NCI-H748 treated with DMSO at 0.1 percent for 48 hours (cell line): ENCODE measurements at places on chromosomes 2 and 18.

DNA sequence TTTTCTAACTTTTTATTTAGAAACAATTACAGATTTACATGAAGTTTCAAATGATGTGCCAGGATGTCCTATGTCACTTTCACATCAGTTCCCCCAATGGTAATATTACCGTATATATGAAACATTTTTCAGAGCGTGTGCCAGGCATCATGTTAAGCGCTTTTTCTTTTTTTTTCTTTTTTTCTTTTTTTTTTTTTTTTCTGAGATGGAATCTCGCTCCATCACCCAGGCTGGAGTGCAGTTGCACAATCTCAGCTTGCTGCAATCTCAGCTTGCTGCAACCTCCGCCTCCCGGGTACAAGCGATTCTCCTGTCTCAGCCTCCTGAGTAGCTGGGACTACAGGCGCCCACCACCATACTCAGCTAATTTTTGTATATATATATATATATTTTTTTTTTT is 5.6 kb upstream of the PPP4R1 start:
- no peak for DNase-seq

- no peak for DNase-seq
These were observed 69.6 kb downstream of the CLHC1 start for GRCh38 chr2:55162284-55163006.

- DNase-seq = no peak
These were observed 27.0 kb upstream of the HK2 start for GRCh38 chr2:74806920-74807319.

DNA sequence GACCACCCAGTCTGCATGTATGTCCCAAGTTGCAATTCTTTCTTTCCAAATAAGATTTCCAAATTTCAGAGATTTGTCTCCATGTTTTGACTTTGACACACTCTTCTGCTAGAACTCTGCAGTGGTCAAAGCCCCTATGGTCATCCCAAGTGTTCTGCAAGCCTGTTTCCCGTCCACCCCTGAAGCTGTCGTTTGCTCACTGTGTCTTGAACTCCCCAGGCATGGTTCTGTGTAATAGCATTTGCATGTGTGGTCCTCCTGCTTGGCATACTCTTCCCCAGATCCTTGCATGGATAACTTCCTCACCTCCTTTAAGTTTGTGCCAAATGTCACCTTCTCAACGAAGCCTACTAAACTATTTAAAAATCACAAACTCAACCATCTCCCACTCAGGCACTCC is 3.9 kb upstream of the MTLN start:
- no peak for DNase-seq

- DNase-seq = no peak
These were observed 82.2 kb downstream of the SOCS6 start for GRCh38 chr18:70370762-70371733.

- no peak for DNase-seq
These were observed 108.8 kb downstream of the STPG4 start for GRCh38 chr2:47046271-47046670.

- no peak for DNase-seq
These were observed 541.7 kb upstream of the MEX3C start for GRCh38 chr18:51739044-51739666.

GRCh38 chr2:211994806-211995205 is 543.8 kb downstream of the ERBB4 start:
- no peak for DNase-seq

DNA sequence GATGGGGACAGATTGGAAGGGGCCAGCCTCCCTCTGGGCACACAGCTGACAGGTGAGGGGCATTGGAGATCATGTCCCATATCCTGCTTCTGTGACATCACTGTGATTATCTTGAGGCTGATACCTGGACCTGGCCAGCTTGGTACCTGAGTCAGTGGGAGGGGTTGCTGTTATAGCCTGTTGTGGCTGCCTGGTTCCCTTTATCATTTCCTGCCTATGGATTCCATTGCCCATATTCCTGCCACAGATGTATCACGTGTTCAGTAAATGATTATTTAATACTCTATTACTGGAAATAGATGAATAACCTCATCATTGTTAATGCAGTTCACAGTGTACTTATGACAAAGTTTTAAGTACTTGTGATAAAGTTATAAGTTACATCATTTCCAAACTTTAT is 7.8 kb upstream of the SCYGR1 start:
- DNase-seq = no peak

DNA sequence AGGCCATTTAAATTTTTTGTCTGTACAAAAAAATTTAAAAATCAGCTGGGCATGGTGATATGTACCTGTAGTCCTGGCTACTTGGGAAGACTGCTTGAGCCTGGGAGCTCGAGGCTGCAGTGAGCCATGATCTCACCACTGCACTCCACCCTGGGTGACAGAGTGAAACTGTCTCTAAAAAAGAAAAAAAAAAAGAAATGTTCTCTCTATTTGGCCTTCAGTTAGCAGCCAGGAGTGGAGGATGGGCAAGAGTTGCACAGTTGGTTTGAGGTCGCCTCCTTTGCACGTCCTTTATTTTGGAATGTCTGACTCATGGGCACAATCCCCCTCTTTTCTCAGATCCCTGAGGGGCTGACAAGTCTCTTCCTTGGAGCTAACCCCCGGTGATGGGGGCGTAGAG is 26.3 kb downstream of the ITM2C start:
- no peak for DNase-seq

- no peak for DNase-seq
These were observed 339.4 kb downstream of the BCL11A start for GRCh38 chr2:60213865-60214625.

DNA sequence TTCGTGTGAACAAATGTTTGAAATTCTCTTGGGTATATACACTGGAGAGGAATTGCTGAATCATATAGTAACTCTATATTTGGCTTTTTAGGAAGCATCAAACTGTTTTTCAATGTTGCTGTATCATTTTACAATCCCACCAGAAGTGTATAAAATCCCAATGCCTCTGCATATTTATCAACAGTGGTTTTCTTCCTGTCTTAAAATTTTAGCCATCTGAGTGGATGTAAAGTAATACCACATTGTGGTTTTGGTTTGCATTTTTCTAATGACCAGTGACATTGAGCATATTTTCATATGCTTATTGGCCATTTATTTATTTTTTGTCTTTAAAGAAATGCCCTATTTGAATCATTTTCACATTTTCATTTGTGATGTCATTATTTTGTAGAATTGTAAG is 22.8 kb upstream of the LRP1B start:
- DNase-seq = no peak

DNA sequence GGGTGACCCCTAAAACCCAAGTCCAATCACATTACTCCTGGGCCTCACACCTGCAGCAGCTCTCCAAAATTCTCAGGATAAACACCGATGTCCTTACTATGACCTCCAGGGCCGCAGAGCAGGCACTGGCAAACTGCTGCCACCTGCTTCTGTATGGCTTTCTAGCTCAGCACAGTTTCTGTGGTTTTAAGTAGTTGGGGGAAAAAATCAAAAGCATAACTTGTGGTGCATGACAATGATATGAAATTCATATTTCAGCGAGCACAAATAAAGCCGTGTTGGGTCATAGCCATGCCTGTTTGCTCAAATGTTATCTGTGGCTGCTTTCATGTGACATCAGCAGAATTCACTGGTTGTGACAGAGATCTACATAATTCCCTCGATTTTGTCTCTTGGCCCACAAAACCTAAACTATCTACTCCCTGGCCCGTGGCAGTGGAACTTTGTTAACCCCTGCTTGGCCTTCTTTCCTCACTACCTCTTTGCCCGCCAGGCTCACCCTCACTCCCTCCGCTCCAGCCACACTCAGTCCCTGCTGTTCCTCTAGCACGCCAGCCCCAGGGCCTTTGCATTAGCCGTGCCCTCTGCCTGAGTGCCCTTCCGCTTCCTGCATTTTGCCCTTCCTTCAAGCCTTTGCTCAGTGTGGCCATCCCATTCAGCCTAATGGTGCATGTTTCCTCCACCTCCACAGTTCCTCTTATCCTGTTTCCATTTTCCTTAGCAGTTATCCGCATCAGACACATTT is 108.3 kb downstream of the AGAP1 start:
- no peak for DNase-seq

DNA sequence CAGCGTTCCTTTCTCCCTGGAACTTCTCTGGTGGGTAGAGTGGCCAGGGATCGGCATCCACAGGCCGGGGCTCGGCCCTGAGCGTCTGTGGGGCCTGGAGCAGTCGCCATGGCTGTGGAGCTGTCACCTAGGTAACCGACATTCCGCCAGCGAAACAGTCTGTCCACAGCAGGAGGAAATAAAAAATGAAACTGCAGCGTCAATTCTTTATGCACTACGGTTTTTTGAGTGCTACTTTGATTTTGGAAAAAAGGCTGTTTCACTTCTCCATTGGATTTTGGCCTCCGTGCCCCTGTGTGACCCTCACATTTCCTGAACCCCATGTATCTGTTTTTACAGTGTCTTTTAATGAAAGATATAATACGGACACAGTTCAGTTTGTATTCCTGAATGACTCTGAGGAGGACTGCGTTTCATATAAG is 163.4 kb downstream of the LDLRAD4 start:
- DNase-seq = peak; percentile 20

DNA sequence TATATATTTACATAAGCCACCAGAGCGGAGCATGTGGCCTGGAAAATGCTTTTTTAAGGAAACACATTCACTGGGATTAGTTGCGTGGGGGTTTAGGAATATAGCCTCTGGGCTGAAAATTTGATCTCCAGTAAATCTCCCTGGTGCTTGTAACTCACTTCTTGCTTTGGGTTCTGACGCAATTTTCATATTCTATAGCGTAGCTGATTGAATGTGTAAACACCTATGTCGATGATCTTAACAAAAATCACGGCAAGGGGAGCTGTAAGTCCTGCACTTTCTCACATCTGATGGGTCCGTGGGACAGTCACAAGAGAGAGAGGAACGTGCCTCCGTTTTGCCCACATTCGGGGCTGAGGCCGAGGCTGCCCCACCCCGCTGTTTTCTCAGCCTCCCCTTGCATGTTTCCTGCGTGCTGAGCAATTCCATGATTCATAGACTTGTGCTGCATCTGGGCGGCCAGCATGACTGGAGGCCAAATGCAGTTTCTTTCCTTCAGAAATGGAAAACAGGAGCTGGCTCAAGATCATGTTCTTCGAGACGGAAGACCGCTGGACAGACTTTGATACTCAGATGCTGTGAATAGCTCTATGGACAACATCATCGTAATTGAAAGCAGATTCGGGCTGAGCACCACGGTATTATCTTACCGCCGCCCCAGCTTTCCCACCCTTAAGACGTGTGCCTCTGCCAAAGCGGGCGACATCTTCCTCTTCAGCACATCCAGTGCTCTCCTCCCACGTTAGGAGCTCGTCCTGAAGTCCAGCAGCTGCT is 109.2 kb downstream of the TMEM18 start:
- no peak for DNase-seq

GRCh38 chr2:179201869-179202268 is 62.8 kb downstream of the SESTD1 start:
- DNase-seq = no peak

DNA sequence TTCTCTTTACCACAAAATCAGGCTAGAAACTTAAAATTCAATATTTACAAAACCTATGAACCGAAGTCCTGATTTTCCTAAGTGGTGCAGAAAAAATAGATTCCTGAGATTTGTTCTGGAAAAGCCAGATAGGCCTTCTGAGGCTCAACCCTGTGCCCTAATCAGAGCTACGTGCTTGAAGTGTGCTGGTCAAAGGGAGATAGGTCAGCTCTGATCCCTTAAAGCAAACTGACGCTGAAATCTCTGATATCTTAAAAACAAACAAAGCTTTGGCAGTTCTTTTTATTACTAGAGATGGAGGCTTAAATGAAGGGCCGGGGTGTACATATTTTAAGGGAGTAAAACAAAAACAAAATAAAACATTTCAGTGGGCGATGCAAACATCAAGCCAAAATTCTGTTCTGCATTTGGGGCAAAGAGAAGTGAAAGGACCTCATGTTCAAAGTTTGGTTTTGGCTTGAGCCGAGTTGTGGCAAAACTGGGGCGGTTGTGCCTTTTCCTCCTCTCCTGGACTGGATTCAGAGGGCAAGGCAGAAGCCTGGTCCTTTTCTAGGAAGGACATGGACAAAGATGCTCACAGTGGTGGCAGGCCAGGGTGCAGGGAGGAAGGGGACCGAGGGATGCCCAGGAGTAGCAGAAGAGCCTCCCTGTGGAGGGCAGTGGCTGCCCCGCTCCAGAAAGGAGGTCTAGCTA is 295.0 kb downstream of the CDCA7 start:
- DNase-seq = no peak

GRCh38 chr2:11387100-11387390 is 42.6 kb upstream of the ROCK2 start:
- DNase-seq = no peak

DNA sequence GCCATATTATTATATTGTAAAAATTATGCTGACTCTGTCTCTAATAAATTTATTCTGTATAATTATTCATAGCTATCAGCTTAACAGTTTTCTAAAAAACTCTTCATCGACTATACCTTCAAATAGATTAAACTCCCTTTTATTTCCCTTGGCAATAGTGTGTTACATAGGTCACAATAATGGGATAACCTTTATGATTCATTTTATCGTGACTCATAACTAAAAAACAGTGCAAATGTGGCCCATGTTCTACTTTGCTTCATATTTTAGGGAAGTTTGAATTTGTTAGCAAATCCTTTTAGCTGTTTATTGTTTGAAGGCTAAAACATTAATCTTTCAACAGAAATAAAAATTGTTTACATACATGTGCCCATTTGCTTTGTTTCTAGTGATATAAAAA is 783.2 kb upstream of the CDH2 start:
- no peak for DNase-seq

DNA sequence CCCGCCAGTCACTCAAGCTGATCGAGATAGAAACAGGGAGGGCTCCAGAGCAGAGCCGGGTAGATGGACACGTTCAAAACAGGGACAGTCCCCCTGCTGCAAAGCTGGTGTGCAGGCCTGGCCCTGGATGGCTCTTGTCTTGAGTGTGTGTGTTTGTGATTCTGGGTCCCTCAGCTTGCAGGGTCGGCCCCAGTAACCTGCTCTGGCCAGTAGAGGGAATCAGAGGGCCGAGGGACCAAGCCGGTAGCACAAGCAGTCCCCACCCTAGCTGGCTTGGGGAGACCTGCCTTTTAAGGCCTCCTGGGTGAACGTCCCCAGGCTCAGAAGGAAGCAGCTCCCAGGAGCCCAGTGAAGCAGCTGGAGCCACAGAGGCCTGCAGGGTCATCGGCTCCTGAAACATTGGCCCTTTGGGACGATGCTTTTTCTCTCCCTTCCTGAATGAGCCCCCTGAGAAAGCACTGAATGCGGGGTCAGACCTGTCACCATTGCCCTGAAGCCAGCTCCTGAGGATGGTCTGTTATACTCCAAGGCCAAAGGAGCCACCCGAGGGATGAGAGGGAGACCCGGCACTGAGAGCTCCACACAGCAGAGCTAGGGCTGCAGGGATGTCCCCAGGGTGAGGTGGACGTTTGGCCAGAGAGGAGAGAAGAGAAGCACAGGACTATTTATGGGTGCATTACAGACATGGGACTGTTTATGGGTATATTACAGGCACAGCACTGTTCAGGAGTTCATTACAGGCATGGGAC is 15.4 kb upstream of the MLPH start:
- no peak for DNase-seq

- no peak for DNase-seq
These were observed 552.0 kb downstream of the IRS1 start for GRCh38 chr2:226247289-226248275.

- DNase-seq = no peak
These were observed 66.3 kb upstream of the HK2 start for GRCh38 chr2:74767618-74768017.
